NCI-H1436 (cell line): ENCODE measurements at places on chromosomes 1 and 21.

DNA sequence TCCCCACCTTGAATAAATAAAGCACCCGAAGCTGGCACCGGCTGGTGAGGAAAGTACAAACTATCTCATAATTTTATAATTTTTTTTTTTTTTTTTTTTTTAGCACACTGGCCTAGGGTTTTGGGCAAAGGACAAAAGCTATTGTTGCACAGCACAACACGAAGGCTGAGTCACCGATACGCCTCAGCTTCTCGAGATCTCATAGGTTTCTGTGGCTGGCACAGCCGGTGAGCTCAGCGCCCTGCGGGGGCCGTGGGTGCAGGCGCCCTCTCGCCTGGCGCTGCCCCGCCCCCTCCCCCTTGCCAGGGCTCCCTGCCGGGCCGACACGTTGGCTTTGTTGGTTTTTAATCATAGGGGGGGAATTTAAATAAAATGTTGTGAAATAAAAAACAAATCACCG lies 17.2 kb downstream of the CASZ1 start:
- DNase-seq: peak; percentile 72

GRCh38 chr1:185535621-185536020 lies 198.6 kb upstream of the HMCN1 start:
- DNase-seq: no peak

GRCh38 chr1:8136766-8137165 lies 110.7 kb upstream of the ERRFI1 start:
- DNase-seq: no peak

DNA sequence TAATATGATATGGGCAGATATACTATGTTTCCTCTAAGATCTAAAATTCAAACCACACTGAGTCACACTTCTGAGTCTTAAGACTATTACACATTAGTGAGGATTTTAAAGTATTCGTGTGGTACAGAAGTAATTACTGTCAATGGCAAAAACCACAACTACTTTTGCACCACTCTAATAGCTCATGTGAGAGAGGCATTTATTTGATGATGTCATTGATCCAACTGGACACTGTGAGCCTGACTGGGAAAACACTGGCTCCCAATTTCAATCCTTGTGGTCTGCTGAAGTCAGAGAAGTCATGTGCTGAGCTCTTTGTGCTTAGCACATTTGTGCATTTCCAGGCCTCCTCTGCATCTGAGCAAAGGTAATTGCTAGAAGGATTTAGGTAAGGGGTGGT lies 377.8 kb downstream of the USH2A start:
- DNase-seq: no peak

- DNase-seq: no peak
Observed at GRCh38 chr1:117541003-117541402, 64.8 kb upstream of the TENT5C start.

DNA sequence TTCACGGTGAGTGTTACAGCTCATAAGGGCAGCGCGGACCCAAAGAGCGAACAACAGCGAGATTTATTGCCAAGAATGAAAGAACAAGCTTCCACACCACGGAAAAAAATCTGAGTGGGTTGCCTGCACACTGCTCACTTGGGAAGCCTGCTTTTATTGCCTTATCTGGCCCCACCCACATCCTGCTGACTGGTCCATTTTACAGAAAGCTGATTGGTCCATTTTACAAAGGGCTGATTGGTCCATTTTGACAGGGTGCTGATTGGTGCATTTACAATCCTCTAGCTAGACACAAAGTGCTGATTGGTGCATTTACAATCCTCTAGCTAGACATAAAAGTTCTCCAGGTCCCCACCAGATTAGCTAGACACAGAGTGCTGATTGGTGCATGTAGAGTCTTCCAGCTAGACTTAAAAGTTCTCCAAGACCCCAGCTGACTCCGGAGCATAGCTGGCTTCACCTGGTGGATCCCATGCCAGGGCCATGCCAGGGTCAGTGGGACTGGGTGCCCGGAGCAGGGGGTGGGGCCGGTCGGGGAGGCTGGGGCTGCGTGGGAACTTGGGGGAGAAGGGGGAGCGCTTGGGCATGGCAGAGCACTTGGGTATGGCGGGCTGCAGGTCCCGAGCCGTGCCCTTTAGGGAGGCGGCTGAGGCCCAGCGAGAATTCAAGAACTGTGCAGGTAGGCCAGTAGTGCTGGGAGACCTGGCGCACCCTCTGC lies 75.4 kb upstream of the ATP1A1 start:
- no peak for DNase-seq

DNA sequence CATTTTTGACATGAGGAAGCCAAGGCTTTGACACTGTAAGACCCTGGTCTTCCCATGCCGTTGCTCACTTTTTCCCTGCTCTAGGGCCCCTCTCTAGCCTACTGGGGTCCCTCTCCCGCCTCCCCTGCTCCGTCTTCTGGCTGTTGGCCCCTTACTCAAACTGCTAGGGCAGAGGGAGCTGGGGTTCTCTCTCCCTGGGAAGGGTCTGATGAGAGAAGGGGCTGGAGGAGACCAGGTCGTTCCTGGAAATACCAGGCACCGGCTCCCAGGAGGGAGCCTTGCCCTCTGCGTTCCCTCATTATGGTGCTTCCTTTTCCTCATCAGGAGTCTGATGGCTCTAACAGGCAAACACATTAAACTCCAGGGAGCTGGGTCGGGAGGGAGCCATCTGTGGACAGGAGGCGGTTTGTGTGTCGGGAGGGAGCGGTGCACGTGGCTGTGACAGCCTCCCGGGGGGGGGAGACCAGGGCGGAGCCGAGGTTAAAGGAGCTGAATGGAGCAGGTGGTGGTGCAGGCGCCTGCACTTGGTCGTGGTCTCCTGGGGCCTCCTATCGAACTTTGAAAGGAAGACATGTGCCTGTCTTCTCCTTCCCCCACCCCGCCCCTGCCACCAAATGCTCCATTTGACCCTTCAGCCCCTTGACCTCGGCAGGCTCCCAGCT lies 35.4 kb upstream of the LHX4 start:
- peak; percentile 17 for DNase-seq

DNA sequence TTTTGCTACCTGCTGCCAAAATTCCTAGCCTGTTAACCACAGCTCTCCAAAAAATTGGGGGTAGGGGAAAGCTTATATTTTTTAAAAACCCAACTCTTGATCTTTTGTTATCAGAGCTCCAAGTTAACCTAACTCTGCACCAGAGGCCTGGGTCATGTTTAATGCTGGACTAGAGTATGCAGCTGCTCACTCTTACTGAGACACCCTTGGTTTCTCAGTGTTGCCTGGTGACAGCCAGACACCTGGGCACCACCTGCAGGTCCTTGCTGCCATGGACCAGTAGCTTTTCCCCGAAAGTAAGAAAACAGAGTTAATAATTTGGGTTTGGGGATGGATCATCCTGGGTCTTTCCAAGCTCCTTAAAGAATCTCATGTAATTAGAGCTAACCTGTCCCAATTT lies 30.1 kb downstream of the KCNJ6 start:
- no peak for DNase-seq

DNA sequence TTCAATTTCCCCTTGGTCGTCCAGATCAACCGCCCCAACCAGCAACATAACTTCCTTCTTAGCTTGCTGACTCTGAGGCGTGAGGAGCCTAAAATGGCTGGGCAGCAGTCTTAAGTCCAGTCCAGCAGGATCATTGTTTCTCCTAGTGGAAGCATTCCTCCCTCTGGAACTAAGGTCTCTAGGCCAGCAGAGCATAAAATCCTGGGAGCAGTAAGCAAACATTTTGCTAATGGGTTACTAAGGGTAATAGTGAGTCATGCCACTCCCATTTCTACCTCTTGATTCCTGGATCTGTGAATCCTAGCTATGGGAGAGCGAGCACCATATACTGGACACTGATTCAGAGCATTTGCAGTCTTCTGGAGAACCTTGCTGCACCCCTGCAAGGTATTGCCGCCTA lies 59.9 kb downstream of the ADSS2 start:
- DNase-seq: no peak

DNA sequence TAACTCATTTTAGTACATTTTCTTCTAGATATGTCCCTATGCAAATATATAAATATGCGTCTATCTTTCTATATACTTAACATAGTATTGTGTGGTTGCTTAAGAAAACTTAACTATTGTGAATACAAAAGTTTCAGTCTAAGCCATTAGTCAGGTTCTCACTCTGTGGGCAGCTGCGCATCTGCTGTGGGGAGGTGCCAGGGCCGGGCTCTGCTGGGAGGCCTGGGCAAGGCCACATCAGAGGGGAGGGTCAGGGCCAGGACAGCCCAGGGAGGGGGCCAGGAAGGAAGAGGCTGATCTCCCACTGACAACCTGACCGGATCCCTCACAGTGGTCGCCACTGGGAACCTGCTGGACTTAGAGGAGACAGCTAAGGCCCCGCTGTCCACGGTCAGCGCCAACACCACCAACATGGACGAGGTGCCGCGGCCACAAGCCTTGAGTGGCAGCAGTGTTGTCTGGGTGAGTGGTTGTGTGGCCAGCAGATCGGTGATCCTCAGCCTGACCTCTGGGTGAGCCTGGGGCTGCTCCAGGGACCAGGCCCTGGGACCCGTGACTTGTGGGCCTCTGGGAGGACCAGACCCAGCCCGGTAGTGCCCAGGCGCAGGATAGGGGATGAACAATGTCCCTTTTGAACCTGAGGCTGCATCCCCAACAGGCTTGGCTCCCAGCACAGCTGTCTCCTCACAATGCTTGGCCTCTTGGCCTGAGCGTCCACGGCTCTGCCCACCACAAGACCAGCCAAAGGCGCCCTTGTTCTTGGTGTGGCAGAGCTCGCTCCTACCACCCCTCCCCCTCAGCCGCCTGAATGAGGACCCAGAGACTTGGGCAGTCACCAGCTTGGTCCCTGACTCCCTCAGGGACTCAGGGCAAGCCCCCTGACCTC lies 20.2 kb downstream of the LDLRAP1 start:
- DNase-seq: no peak

- no peak for DNase-seq
Observed at GRCh38 chr1:183635099-183635605, 431 bp downstream of the ARPC5 start.

DNA sequence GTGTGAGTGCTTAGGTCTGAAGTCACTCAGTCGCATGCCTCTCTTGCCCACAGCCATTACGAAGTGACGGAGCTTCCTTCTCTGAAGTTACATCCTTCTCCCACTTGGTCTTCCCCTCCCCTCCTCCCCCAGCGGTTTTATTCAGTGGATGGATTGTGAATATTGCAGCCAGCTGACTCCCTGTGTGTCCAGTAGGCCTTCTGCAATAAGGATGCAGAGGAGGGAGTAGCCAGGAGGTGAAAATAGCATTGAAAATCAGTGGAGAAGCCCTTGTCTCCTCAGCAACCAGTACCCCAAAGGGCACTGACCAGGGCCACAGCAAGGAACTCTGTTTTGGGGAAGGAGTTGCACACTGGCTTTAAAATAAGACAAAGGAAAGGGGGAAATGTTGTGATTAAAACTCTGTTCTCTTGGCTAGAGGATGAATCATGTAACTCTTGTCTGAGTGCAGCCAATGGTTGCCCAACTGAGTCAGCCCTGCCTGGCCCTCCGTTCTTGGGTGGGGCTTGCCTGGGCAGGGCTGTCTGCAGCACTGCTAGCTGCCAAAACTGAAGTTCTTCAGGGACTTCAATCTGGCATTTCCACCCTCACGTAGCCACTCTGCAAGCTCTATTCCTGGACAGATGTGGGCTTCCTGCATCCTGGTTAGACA lies 4.3 kb downstream of the S100A10 start:
- no peak for DNase-seq

DNA sequence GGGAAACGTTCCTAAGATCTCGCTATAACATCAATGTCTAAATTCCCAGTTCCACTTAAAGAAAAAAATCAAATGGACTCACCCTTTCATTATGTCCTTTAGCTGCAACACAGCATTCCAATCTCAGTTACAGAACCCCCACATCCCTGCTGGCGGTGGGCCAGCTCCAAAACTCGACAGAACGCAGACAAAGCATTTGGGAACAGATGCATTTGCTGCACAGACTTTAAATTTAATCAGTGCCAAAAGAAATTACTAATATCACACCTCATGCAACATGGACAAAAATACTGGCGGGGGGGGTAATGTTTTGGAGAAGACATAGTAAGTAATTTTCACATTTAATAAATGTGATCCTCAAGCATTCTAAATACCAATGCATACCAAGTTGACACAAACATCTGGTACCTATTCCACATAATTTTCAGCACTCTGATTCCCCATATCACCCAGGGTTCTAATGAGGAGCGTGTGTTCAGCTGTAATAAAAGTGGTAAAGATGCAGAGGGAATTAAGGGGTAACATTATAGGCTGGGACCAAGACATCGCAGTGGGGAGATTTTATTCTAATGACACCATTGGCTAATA lies 79.7 kb downstream of the TGFBR3 start:
- no peak for DNase-seq

DNA sequence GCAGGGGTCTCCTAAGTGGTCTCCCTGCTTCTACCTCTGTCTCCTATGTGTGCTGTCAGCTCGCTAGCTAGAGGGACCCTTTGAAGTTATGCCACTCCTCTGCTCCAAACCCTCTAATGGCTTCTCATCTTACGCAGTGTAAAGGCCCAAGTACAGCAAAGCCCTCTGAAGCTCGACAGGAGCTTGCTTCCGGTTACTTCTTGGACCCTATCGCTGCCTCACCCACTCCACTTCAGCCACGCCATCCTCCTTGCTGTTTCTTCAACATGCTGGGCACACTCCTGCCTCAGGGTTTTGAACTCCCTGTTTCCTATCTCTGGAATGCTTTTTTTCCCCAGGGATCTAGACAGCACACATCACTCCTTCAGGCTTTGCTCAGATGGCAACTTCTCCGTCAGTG lies 102.3 kb upstream of the F3 start:
- no peak for DNase-seq

- DNase-seq: no peak
Observed at GRCh38 chr1:43331688-43332087, 5.9 kb upstream of the MPL start.

GRCh38 chr1:170252851-170253579 lies 107.3 kb downstream of the NTMT2 start:
- no peak for DNase-seq

DNA sequence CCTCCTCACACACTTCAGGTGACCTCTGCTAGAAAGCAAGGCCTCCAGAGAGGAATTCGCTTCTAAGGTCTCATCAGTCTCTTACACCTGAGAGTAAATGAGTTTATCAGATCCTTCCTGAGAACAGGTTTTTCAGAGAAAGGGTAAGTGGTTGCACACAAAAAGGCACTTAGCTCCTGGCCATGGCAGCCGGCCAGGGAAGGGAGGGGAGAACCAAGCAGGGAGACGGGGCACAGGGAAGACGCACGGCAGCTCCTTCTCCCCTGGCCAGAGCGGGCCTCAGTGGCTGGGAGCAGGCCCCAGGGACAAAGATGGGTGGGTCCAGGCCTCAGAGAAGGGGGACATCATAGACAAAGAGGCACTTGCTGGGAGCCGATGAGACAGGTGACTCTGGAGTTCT lies 3.6 kb upstream of the TNNT2 start:
- DNase-seq: peak; percentile 68
